ENCODE measurements at places on chromosomes 1 and 21. TPM values are rescaled to one million over a fixed set of nuclear protein-coding genes. Genes with fewer than 3 reads are reported as not detected.

DNA sequence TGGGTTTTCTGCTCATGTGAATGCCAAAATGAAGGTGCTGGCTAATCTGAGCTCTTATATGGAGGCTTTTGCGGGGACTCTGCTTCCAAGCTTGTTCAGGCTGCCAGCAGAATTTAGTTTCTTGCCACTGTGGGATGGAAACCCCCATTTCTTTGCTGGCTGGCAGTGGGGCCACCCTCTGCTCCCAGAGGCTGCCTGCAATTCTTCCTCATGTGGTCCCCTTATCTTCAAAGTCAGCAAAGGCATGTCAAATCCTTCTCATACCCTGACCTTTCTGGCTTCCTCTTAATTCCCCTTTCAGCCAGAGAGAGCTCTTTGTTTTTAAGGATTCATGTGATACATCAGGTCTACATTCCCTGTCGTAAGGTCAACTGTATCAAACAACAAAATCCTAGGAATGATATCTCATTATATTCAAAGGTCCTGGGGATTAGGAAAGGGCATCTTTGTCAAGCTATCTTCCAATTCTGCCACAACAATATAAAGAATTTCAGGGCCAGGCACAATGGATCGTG lies 5.2 kb upstream of the GPR161 start:
- no peak for DNase-seq
- H3K27me3 ChIP-seq: no peaks in the 10 kb centered on the region
- no peaks in the 10 kb centered on the region for H3K4me1 ChIP-seq
- H3K27ac ChIP-seq: no peak overlapping the region
- H3K36me3 ChIP-seq: no peaks in the 10 kb centered on the region

DNA sequence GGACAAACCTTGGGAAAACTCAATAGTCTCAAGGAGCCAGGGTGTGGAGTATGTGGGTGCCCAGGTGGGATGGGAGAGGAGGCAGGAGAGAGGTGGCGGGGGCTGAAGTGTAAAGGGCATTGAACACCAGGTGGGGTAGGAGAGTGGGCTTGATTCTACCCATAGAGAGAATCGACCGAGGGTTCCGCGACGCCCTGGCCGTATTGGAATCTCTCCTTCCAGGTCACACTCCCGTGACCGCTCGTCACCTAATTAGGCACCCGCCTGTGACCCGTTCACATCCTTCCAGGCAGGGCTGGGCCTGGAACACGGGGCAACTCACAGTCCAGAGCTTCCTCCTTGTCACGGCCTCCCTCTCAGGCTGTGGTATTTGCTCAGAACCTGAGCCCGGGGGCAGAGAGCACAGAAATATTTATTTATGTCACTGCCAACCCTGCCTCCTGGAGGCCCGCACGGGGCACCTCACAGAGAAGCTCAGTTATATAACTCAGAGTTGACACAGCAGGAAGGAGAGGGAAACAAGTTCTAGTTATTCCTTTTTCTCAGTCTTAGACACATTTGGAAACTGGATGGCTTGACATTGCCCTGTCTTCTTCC lies 12.0 kb downstream of the NCMAP start:
- H3K36me3 ChIP-seq: no peaks in the 10 kb centered on the region
- H3K27ac ChIP-seq: no peak overlapping the region
- H3K27me3 ChIP-seq: no peaks in the 10 kb centered on the region
- no peak overlapping the region for H3K4me3 ChIP-seq
- H3K4me1 ChIP-seq: no peaks in the 10 kb centered on the region

GRCh38 chr1:43572538-43572937 lies 41.9 kb downstream of the PTPRF start:
- no peak for DNase-seq
- H3K27ac ChIP-seq: no peak overlapping the region
- no peaks in the 10 kb centered on the region for H3K36me3 ChIP-seq
- no peak overlapping the region for H3K4me3 ChIP-seq

Gene SPOCD1
- 0.28 TPM for total RNA-seq

Measured in adrenal gland (tissue), 19 donors.